ENCODE measurements at places on chromosomes 6 and 20. TPM values are rescaled to one million over a fixed set of nuclear protein-coding genes. Genes with fewer than 3 reads are reported as not detected.

DNA sequence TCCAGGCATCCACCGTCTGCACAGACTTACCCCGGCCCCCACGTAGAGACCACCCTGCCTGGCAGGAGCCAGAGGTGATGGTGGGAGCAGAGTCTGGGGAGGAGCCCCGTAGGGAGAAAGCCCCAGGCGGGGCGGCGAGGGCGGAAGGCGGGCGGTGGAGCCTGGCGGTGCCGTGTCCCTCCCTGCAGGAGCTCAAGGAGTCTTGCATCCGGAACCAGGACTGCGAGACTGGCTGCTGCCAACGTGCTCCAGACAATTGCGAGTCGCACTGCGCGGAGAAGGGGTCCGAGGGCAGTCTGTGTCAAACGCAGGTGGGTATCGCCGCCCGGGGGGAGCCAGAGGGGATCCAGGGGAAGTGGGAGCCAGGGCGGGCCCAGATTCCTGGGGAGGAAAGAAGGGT lies 6.0 kb downstream of the CLPSL1 start:
- H3K4me1 ChIP-seq = no peaks in the 10 kb centered on the region
- peaks cover 1% of the 10 kb centered on the region for H3K27me3 ChIP-seq
- H3K4me3 ChIP-seq = no peak overlapping the region
- H3K27ac ChIP-seq = no peak overlapping the region
- no peak for DNase-seq
- H3K36me3 ChIP-seq = no peaks in the 10 kb centered on the region

- H3K4me1 ChIP-seq = no peaks in the 10 kb centered on the region
- H3K36me3 ChIP-seq = peaks cover 6% of the 10 kb centered on the region
- H3K4me3 ChIP-seq = no peak overlapping the region
- H3K27me3 ChIP-seq = no peaks in the 10 kb centered on the region
These were observed 15.4 kb upstream of the GNRH2 start for GRCh38 chr20:3027987-3028386.

DNA sequence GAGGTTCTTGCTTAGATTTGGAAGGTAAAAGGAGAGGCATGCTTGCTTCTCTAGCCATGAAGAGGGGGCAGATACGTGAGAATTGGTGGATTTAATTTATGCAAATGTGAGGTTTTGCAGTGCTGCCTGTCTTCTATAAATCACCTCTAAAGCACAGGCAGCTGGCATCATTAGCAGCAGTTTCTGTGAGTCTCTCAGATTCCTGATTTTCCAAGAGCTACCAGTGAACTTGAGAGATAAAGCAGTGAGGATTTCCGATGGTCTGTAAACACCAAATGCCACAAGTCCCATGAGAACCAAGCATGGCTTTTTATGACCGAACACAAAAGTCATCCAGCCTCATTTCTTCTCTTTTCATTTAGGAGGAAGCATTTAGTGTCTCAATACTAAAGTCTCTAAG lies 3.2 kb upstream of the SIRPB2 start:
- no peak overlapping the region for H3K4me3 ChIP-seq
- H3K36me3 ChIP-seq = no peaks in the 10 kb centered on the region
- H3K27ac ChIP-seq = no peak overlapping the region
- DNase-seq = no peak
- no peaks in the 10 kb centered on the region for H3K4me1 ChIP-seq

Gene VSX1
- total RNA-seq = not detected

GRCh38 chr6:149988550-149989346 lies 25.0 kb downstream of the ULBP1 start:
- H3K27ac ChIP-seq = no peak overlapping the region
- no peak overlapping the region for H3K4me3 ChIP-seq
- H3K27me3 ChIP-seq = peaks cover 22% of the 10 kb centered on the region
- no peaks in the 10 kb centered on the region for H3K36me3 ChIP-seq

- H3K4me3 ChIP-seq = no peak overlapping the region
- H3K4me1 ChIP-seq = no peaks in the 10 kb centered on the region
- no peak overlapping the region for H3K27ac ChIP-seq
- no peaks in the 10 kb centered on the region for H3K27me3 ChIP-seq
- no peak for DNase-seq
These were observed 43.3 kb upstream of the SCGN start for GRCh38 chr6:25608558-25609174.

Gene ID4
- total RNA-seq = not detected

Gene ARG1
- not detected for total RNA-seq

GRCh38 chr20:63433756-63434531 lies 38.5 kb downstream of the KCNQ2 start:
- H3K4me1 ChIP-seq = no peaks in the 10 kb centered on the region
- H3K36me3 ChIP-seq = no peaks in the 10 kb centered on the region
- H3K27me3 ChIP-seq = no peaks in the 10 kb centered on the region

Gene ANKRD66
- total RNA-seq = not detected

DNA sequence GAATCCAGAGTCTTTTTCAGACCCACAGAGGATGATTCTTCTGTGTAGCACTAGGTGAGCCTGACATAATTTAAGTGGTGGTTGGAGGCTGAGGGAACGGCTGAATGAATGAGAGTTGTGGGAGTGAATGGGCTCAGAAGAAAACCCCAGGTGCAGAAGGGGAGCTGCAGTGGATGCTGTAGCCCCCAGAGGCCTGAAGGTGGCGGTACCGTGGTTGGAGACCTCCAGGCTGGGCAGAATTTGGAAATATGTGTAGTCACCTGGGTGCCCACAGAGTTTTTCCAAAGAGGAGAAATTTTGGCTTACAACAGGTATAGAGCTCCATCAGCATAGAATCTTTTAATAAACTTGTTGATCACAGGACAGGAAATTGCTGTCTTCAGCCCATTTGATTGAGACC lies 6.5 kb upstream of the RAET1G start:
- H3K27me3 ChIP-seq = peaks cover 12% of the 10 kb centered on the region
- H3K4me3 ChIP-seq = no peak overlapping the region
- no peak for DNase-seq
- no peaks in the 10 kb centered on the region for H3K4me1 ChIP-seq
- no peak overlapping the region for H3K27ac ChIP-seq

Gene TGM2
- 1.2 TPM for total RNA-seq

Gene PSORS1C2
- total RNA-seq = not detected

Gene GID8
- 33.1 TPM for total RNA-seq

Gene BTN1A1
- total RNA-seq = 1.1 TPM

- H3K36me3 ChIP-seq = peaks cover 41% of the 10 kb centered on the region
- DNase-seq = no peak
- H3K27ac ChIP-seq = no peak overlapping the region
- no peaks in the 10 kb centered on the region for H3K27me3 ChIP-seq
- peaks cover 24% of the 10 kb centered on the region for H3K4me1 ChIP-seq
These were observed 1.5 kb downstream of the RXRB start for GRCh38 chr6:33198853-33199436.

DNA sequence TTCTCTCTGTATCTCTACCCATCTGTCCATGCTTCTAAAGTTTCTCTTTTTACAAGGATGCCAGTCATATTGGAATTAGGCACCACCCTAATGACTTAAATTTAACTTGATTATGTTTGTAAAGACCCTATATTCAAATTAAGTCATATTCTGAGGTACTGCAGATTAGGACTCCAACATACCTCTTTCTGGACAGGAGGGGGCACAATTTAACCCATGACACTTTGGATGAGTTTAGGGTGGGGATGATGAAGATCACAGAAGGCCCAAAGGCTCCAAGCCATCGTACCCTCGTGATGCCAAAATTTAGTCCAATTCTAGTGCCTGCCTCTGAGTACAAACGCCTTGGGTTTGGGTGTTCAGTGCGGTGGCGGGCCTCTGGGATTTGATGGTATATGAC lies 15.0 kb upstream of the NKX2-2 start:
- no peak for DNase-seq
- no peaks in the 10 kb centered on the region for H3K4me1 ChIP-seq
- H3K36me3 ChIP-seq = no peaks in the 10 kb centered on the region
- no peak overlapping the region for H3K4me3 ChIP-seq

DNA sequence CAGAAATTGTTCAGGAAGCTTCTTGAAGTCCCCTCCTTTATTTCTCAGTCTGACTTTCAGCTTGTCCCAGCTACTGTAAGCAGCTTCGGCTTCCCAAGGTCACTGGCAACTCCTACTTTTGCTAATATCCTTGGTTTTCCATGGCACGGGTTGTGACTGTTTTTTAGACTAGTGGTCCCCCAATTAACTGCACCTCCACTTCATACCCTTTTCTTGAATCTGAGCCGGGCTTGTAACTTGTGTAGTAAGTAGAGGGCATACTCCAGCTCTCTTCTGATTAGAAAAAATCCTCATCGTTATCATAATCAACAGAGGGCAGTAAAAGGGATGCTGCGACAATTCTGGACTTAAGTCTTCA lies 162.3 kb upstream of the TNFAIP3 start:
- H3K27me3 ChIP-seq = no peaks in the 10 kb centered on the region
- no peak overlapping the region for H3K4me3 ChIP-seq

GRCh38 chr6:55713436-55713835 lies 134.4 kb upstream of the HMGCLL1 start:
- DNase-seq = no peak
- H3K36me3 ChIP-seq = no peaks in the 10 kb centered on the region
- no peaks in the 10 kb centered on the region for H3K4me1 ChIP-seq

DNA sequence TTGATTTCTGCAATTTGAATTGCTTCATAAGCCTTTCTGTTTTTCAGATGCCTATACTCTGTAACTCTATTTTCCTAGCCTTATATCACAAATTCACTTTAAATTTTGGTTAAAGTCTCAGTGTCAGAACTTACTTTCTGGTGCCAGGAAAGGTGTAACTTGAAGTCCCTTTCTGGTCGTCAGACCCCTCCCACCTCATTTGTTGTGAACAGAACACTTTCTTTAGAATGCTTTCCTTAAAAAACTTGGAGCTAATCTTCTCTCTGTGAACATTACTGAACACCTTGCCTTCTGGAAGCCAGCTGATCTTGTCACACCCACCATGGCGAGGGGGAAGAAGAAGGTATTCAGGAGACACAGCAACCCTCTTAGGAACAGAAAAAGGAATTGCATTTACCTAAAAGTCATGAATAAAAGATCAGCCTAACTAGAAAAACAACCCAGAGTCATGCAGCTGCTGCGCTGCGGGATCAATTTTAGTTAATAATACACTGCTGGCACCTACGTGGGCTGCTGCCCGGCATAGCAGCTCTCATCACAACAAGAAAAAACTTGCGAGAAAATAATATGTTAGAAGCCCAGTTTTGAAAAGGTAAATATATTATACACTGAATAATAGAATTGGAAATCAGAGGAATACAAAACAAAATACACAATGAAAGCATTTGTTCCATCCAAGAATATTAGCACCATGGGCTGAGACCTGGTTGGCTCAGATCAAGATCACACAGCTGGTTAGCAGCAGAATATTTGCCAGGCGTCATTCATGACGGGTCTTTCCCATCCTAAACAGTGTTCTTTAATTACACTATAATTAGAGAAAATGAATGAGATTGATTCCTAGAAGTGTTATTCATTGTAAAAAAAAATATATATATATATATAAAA lies 5.8 kb upstream of the FAM217A start:
- no peaks in the 10 kb centered on the region for H3K4me1 ChIP-seq
- no peak for DNase-seq
- no peaks in the 10 kb centered on the region for H3K36me3 ChIP-seq
- H3K27me3 ChIP-seq = no peaks in the 10 kb centered on the region
- H3K4me3 ChIP-seq = no peak overlapping the region

DNA sequence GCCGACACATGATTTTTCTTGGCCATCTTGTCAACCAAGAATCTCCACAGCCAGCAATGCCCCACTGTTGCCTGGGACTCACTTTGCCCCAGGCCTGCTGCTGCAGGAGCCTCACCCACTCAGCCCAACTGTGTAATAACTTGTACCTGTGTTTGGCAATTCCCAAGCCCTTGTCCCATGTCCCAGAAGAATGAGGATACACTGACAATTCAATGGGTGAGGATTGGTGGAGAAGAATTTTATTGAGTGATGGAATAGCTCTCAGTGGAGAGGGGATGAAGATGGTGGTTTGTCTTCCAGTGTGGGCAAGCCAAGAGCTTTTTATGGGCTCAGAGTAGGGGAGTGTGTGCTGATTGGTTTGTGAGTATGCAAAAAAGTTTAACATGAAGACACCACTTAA lies 861.9 kb downstream of the TFAP2A start:
- DNase-seq = no peak
- H3K27me3 ChIP-seq = no peaks in the 10 kb centered on the region
- no peak overlapping the region for H3K27ac ChIP-seq
- no peaks in the 10 kb centered on the region for H3K4me1 ChIP-seq
- H3K4me3 ChIP-seq = no peak overlapping the region

Gene SIRPB2
- total RNA-seq = not detected

DNA sequence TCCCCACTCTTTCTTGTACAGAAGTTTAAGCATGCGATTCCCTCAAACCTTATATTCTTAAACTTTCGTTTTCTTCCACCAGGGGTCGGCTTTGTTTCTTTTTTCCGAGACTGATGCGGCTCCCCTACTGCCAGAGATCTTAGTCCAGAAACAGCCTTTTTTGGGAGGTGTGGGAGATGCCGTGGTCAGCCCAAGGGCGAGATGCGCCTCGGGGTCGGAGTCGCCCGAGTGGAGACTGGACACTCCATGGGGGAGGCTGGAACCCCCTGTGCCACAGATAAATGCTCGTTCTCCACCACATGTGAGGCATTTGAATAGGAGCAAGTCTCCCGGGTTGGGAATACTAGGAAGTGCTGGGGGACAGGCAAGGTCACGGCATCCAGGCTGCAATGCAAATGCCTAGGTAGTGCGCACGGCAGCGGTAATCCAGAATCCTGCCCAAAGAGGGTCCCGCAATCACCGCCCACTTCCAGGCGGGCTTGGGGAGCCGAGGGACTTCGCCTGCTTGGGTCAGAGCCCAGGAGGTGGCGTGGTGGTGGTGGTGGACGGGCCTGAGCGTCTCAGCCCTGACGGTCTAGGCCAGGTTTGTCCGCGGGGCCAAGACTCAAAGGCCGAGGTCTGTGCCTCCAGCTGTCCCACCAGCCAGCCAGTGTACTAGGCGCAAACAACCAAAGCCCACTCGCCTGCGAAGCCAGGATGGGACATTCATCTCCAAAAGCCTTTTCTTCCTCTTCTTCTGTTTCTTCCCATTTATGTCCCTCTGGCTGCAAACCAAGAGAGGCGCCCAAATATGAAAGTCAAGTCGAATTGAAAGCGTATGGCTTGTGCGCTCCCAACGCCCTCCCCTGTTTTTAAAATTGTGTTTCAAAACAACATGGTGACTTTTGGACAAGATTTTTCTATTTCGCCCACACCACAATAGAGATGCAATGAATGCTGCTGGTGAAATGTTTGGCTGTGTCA lies 39.3 kb upstream of the OSTM1 start:
- no peak overlapping the region for H3K4me3 ChIP-seq
- H3K4me1 ChIP-seq = peaks cover 4% of the 10 kb centered on the region
- no peak overlapping the region for H3K27ac ChIP-seq
- peaks cover 18% of the 10 kb centered on the region for H3K27me3 ChIP-seq
- DNase-seq = no peak

Gene BANF2
- total RNA-seq = not detected

- no peaks in the 10 kb centered on the region for H3K36me3 ChIP-seq
- no peak overlapping the region for H3K4me3 ChIP-seq
- DNase-seq = no peak
- no peaks in the 10 kb centered on the region for H3K4me1 ChIP-seq
- no peaks in the 10 kb centered on the region for H3K27me3 ChIP-seq
These were observed 661.6 kb downstream of the QKI start for GRCh38 chr6:164075981-164076615.

GRCh38 chr20:38631155-38632022 lies 29.8 kb downstream of the ARHGAP40 start:
- DNase-seq = no peak
- H3K27ac ChIP-seq = no peak overlapping the region
- peaks cover 2% of the 10 kb centered on the region for H3K27me3 ChIP-seq
- H3K36me3 ChIP-seq = no peaks in the 10 kb centered on the region
